Urothelium cell line (cell line): ENCODE measurements at places on chromosomes 2 and 18.
A peak's percentile ranks its signal among the peaks of the same experiment; 100 is the strongest.

DNA sequence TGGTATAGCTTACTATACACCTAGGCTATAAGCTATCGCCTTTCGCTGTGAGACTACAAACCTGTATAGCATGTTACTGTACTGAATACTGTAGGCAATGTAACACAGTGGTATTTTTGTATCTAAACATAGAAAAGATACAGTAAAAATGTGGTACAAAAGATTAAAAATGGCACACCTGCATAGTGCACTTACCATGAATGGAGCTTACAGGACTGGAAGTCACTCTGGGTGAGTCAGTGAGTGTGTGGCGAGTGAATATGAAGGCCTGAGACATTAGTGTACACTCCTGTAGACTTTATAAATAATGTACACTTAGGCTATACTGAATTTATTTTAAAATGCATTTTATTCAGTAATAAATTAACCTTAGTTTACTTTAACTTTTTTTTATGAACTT is 258.2 kb upstream of the SP5 start:
- no peak for DNase-seq

- no peak for DNase-seq
Observed at GRCh38 chr18:58093311-58093803, 49.3 kb downstream of the NEDD4L start.

DNA sequence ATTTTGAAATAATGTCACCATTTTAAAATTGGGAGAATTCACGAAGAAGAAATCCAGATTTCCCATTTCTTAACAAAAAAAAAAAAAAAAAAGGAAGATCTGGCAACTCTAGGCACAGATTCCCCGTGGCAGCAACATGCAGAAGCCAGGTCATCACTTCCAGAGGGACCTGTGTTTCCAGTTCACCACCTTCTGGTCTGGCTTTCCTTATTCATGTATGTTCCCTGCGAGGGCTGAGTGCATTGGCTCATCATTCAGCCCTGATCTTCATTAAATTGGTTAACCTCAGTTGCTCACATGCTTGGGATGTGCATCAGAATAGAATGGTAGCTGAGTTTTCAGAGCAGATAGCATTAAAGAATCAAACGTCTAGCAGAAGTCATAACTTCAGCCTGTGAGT is 25.0 kb upstream of the MAP3K20 start:
- no peak for DNase-seq

DNA sequence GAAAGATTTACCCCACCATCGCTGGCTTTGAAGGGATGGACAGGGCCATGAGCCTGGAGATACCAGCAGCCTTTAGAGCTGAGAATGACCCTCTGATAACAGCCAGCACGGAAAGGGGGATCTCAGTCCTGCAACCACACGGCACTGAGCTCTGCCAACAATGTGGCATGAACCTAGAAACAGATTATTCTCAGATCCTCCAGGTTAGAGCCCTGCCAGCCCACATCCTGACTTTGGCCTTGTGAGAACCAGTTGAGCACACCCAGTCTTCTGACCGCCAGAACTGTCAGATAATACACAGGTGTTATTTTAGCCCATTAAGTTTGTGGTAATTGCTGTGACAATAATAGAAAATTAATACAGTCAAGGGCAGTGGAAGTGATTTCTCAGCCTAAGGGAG is 9.4 kb upstream of the GNLY start:
- no peak for DNase-seq

DNA sequence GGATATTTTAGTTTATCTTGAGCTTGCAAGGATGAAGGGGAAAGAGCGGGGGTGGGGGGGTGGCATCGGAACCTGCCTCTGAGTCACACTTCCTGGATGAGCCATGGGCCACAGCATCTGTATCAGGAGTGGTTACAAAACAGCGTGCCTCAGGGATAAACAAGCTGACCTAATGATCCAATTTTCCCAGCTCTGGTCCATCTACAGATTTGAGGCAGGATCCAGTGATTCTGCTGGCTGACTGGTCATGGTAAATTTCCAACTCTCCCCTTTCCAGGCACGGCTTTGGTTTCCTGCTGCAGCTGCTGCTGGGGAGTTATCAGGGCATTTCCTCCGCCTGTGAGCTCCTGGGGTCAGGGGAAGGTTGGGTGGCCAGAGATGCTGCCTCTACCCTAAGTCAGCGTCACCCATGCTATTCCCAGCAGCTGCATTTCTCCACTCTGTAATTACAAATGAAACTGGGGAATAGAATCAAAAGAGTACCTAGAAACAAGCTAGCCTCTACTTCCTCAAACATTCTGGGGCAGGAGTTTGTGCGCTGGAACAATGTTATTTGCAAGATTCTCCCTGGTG is 4.7 kb upstream of the HPCAL1 start:
- DNase-seq: peak; percentile 88

DNA sequence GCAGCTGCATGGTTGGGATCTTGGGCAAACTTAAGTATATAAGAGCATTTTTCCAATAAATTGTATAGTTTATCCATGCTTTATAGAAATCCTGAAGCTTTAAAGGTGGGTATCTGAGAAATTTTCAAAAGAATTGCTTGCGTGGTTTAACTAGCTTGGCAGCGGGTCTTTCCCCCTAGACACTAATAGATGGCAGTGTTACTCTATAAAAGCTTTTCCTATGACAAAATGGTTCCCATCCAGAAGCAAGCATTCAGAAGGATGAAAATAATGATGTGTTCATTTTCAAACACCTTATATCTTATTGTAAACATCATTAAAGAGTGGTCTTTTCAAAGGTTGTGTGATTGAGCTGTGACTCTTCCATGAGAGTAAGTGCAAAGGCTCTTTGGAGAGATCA is 45.9 kb downstream of the KDM3A start:
- DNase-seq: no peak

DNA sequence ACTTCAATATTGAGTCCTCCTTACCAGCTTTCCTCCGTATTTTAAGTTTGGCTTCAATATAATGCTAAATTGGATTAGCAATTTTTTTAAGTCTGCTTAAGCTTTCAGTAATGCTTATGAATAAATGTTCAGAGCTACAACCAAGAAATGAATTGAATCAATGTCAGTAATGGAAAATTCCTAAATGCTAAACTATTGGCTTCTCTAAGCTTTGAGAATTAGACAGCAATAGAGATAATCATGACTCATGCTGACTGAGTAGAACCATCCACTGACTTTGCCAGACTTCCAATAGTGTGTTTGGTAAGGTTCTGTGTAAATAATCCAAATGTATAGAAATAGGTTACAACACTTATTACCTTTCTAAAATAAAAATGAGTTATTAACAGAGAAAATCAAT is 8.9 kb upstream of the PDE1A start:
- DNase-seq: no peak

GRCh38 chr2:179455172-179455524 is 190.5 kb upstream of the SESTD1 start:
- DNase-seq: no peak

GRCh38 chr2:46805401-46805951 is 110.1 kb downstream of the MCFD2 start:
- peak; percentile 33 for DNase-seq

DNA sequence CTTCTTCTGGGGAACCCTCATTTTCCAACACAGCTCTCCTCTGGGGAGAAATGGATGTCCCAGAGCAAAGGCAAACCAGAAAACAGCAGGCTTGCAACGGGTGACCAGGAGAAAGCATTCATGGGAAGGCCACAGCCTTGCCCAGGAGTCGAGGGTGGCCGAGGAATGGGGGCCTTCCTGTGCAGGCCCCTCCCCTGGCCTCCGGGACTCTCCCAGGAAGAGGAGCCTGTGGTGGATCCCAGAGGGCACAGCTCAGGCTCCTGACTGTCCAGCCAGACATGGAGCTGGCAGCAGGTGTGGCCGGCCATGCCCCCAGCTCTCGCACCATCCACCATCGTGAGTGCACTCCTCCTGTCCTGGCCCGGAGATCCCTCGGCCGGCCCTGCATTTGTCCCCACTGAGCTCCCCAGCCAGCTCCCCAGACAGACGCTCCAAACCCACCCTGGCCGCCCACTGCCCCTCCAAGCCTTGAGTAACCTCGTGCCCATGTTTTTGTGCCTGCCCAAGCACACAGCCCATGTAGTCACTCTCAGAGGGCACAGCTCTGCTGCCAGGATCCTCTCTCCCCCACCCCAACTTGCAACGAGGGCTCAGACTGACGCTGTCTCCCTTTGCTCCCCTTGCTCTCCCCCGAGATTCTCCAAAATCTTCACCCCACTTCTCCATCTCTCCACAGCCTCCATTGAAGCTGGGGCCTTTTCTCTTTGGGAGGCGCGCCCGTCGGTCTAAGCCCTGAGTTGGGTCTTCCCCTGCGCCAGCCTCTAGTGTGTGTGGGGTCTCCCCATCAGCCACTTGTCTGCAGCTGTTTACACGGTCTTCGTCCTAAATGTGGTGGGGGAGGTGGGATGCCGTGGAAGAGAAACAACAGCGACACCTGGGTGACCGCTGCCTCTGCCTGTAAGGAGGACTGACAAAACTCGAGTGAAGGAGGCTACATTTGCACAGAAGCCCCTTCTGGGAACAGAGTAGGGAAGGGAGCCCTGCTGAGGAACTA is 9.8 kb downstream of the PRLH start:
- no peak for DNase-seq

GRCh38 chr2:128787616-128788015 is 468.9 kb upstream of the HS6ST1 start:
- no peak for DNase-seq

GRCh38 chr2:172358691-172359556 is 68.5 kb upstream of the ITGA6 start:
- DNase-seq: no peak

DNA sequence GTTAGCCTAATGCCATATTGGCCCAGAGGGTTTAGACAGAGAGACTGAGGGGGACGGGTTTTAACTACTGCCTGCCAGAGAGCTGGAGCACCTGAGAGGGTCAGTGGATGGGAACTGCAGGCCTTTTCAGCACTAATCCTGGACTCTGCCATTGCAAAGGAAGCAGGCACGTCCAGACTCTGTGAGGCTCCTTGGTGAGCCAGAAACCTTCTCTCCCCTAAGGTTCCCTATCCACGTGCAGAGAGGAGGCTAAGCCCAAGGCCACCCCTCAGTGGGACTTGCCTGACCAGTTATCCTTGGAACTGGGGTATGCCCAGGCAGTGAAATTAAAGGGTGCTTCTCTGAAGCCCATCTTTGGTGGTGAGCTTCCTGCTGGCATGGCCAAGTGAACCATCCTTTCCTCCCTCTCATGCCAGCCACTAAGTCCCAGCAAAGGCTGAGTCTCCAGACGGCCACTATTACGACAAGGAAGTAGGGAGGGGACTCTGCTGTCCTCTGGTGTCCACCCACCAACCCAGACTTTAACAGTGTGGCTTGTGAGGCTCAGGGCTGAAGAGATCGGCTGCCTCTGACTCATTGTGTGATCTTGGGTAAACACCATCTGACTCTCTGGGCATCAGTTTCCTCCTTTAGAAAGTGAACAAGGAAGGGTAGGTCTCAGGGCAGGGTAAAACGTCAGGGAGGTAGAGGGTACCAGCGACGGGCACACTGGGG is 3.9 kb upstream of the MLPH start:
- DNase-seq: peak; percentile 36

DNA sequence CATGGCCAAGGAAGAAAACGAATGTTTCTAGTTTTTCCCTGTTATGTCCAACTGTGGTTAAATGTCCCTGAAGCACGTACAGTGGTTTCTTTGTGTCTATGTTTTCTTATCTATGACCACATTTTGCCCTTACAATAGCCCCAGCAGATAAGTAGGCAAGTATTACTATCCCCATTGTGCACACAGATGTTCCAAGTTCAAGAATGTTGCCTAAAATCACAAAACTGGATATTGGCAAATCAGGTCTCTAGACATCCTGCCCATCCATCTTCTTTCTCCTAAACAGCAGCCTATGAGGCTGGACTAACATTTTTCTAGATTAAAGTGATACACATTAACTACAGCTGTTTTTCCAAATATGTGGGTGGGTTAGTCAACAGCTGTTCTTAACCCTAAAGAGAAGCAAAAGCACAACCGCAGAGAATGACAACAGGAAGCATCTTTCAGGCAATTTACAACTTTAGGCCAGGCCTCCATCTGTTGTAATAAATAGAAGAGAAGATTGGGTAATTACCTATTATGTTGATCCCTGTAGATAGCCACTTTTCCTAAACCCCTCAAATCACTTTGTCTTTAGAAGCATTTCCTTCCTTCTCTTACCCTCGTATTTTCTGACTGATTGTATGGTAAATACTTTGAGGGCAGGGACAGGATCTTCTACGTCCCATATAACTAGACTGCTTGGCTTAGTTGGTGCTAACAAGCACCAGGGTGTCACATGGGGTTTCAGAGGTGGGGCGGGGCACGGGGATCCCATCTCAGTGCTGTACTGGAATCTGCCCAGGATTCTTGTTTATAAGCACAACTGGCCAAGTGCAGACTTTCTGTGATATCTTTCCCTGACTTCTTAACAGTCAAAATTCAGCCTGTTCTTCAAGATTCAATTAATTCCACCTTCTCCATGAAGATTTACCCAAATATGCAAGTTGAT is 132.1 kb upstream of the SETBP1 start:
- no peak for DNase-seq

GRCh38 chr2:10521356-10522169 is 73.4 kb upstream of the ODC1 start:
- no peak for DNase-seq

GRCh38 chr18:76622651-76623050 is 127.6 kb upstream of the ZNF516 start:
- DNase-seq: no peak

DNA sequence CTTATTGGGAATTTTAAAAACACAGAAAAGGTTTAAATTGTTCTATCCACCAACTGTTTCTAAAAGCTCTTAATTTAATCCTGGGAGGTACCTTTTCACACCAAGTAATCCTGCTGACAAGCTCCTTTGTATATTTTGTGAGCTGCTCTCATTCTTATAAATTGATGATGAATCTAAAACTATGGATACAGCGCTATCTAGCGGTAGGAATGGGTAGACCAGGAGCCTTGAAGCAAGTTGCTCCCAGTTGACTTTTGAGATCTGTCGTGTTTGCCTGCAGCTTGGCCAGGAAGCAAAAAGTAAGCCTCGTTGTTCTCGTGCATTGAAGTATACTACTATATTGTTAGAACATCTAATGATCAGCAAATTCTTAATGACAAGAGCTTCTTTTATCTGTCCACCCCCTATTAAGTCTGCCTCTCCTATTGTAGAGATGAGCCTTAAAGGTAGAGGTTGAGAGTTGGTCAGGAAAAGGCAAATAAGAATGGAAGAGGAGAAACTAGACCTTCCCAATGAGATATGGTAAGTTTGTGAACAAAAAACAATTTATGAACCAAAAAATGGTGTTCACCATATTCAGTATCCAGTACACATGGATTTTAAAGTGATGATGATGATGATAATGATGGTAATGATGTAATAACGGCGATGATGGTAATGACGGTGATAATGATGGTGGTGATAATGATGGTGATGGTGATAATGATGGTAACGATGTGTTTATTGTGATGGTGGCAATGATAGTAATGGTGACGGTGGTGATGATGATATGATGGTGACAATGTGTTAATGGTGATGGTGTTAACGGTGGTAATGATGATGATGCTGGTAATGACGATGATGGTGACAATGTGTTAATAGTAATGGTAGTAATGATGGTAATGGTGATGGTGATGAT is 212.1 kb upstream of the NCKAP5 start:
- DNase-seq: peak; percentile 61

GRCh38 chr2:190446193-190446592 is 38.0 kb downstream of the MFSD6 start:
- DNase-seq: no peak
